ENCODE measurements at places on chromosomes 16 and 17.

- no peak for DNase-seq
These were observed 231.3 kb downstream of the ENGASE start for GRCh38 chr17:79305768-79306423.

GRCh38 chr16:69768666-69769065 is 6.5 kb downstream of the WWP2 start:
- no peak for DNase-seq

DNA sequence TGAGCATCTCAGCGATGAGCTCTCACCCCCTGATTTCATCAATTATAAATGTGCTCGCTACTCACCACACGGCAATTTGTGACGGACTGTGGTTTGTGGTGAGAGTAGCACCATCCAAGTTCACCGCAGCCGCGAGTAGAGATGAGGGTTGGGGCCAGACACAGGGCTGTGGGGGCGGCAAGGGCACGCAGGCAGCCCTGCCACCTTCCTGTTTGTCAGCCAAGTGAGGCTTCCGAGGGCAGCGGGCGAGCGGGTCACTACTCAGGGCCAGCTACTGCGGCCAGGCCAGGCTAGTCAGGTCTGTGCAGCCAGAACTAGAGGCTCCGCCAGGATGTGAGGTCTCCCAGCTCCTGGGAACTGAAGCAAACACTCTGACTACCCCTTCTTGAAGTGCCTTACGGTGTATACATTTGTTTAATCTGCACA is 39.6 kb upstream of the MEOX1 start:
- no peak for DNase-seq

- no peak for DNase-seq
These were observed 243.5 kb downstream of the STX8 start for GRCh38 chr17:9332132-9332494.

- no peak for DNase-seq
These were observed 18.2 kb upstream of the NXPH3 start for GRCh38 chr17:49557312-49558024.

DNA sequence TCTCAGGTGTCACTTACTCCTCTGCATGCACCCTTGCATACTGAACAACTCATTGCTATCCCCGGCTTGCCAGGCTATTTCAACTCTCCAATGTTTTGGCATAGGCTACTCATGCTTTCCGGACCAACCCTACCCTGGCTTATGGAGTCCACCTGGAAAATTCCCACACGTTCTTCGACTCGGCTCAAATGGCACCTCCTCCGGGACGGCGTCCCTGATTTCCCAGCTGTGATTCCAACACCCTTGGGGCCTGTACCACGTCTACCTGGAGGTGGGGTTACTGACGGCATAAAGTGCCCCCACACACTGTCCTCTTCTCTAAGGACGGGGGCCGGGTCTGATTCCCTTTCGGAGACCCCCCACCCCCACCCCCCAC is 498 bp downstream of the SMYD4 start:
- DNase-seq = no peak

DNA sequence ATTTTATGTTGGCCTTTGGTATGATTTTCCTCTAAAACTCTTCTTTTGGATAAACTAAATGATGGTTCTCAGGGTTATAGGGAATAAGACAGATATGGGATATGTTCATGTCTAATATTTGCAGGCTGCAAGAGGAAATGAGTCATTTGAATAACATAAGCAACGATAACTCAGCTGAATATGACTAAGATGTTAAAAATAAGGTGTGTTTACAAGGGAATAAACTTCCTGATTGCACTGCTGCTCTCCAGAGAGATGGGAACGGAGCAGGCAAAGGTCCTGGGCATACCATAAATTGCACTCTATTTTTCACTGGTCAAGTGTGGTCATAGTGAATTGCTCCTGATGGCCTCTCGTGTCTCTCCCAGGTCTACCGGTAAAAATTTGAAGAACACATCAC is 666.2 kb downstream of the TOX3 start:
- DNase-seq = no peak

DNA sequence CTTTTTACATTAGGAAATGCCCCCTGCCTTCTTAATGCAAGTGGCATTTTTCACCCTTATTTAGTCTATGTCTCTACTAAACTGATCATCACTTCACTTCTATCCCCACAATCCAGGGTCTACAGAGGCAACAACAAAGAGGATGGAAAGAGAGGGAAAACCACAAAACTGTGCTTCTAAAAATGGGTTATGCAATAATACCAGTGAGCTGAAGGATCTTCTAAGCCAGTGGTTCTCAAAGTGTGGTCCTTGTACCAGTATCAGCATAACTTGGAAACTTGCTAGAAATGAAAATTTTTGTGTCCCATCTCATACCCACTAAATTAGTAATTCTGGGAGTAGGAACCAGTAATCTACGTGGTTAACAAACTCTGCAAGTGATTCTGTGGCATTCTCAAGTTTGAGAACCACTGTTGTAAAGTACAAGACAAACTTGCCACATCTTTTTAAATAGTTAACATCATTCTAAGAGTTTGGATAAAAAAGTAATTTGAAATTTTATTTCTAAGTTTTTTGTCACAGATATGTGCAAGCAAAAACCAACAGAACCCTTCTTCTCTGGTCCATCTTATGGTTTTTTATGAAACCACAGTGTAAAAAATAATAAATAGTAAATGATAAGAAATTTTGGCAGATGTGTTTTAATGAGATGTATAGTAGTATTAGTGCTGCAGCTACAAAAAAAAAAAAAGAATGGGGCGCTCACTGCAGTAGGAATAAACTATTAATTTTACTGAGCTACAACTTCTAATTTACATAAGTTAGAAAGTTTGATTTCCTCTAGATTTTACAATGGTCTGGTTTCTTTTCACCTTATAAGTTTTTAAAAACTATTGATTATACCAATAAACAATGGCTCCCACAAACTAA is 16.2 kb downstream of the CDC27 start:
- DNase-seq = no peak

- no peak for DNase-seq
These were observed 301.2 kb downstream of the SEC14L1 start for GRCh38 chr17:77441940-77442339.

DNA sequence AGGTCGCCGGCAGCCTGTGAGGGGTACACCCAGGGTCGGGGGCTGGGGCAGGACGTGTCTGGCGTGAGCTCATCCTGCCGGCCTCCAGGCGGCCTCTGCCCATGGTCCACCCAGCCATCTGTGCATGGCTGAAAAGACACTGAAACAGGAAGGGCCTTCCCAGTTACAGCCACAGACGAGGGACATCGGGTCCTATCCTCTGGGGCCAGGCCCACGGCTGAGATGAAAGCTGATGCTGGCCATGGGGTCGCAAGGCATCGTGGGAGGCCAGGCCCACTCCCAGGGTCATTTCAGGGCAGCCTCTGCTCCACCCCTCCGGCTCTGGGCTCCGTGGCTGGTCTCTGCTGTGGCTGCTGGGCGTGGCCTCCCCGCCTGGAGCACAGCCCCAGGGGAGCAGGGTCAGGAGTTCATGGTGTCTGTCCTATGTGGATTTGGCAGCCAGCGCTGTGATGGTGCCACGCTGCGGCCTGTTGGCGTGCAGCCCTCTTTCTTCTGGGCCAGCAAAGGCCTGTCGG is 16.6 kb upstream of the ATP6V0C start:
- no peak for DNase-seq

GRCh38 chr16:5065326-5065725 is 430 bp downstream of the C16orf89 start:
- no peak for DNase-seq

DNA sequence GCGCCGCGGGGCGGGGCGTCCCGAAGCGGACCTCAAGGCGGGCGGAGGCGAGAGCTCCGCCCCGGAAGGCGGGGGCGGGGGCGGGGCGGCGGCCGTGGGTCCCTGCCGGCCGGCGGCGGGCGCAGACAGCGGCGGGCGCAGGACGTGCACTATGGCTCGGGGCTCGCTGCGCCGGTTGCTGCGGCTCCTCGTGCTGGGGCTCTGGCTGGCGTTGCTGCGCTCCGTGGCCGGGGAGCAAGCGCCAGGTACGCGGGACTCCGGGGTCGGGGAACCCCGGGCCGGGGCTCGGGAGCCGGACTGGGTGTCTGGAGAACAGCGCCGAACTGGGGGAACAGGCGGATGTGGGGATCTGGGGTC is at the start of gene TNFRSF12A:
TSS of gene TNFRSF12A (plus strand) at position 122 of the 357 bp plus-strand sequence. CDS start at position 152, 30 bp downstream.
- DNase-seq = no peak

DNA sequence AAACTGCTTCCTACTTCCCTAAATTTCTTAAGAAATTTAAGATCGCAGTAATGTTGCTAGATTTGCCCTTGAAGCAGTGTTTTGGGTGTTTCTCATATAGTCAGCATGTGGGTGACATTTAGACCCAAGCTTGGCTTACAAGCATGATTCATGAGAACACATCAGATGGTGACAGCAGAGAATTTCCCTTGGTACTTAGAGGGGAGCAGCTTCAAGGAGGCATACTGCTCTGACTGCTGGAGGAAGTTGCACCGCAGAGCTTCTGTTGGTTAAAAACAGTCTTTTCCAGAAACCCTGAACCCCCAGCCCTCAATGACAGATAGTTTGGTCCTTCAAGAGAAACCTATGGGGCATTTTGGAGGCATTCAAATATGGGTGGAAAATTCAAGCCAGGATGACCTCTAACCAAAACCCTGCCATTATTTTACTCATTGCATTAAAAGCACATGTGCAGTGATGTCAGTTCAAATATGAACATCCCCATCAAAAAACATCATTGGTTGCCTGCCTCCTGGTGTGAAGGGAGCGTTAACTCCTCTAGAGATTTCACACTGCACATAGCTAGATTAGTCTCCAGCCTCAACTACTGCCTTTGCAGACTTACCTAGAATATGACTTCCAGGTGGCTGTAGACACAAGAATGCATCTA is 201.5 kb upstream of the CACNG5 start:
- DNase-seq = no peak

DNA sequence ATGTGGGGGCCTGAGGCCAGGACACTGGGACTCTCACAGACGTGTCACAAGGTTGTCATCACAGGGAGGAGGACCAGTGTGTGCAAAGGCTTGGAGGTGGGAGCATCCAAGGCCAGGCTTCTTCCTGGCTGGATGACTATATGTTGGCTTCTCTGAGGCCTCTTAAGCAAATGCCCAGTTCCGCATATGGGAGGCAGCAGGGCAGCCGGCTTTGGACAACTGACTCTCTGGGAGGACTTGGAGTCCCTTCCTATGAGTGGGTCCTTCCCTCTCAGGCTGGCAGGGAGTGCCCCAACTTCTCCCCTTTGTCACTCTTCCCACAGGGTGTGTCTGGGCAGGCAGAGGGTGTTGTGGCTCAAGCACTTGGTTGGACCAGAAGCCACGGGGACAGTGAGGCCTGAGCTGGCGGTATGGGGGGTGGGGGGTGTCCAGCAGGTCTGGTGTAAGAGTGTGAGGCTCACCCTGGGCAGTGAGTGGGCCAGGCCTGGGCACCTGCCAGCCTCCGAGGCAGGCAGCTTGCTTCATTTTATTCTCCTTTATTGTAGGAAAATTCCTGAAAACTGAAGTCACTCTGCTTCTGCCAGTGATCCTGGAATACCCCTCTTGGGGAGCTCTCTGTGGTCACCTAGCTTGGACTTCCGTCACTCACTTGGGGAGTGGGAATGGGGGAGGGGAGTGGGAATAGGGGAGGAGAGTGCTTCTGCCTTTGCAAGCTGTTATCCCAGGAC is 14.9 kb downstream of the ADGRG1 start:
- no peak for DNase-seq

DNA sequence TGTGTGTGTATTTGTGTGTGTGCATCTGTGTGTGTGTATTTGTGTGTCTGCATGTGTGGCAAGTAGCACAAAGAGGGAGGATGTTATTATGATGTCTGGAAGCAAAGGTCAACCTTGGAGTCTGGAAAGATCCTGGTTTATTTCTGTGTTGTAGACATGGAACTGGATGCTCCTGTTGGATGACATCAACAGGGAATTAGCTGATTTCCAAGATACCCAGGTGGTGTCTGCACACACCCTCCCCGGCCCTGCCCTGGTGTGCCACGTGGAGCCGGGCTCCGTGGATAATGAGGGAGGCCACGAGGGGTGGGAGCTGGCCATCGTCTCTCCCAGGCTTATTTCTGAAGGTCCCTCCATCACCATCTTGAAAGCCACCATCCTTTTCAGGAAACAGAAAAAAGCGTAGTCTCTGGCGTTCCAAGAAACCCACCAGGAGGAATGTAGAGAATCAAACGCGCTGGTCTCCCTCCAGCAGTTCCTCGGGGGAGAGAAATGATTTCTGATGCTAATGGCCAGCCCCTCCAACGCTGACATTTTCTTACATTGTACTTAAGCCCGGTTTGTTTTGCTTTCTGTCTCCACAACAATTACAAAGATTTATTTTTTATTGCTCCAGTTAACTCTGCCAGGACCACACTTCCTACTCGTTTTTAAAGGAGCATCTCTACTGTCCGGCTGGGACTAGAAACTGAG is 93.3 kb downstream of the FOXL1 start:
- no peak for DNase-seq

GRCh38 chr17:9240659-9241370 is 219.5 kb downstream of the NTN1 start:
- no peak for DNase-seq

DNA sequence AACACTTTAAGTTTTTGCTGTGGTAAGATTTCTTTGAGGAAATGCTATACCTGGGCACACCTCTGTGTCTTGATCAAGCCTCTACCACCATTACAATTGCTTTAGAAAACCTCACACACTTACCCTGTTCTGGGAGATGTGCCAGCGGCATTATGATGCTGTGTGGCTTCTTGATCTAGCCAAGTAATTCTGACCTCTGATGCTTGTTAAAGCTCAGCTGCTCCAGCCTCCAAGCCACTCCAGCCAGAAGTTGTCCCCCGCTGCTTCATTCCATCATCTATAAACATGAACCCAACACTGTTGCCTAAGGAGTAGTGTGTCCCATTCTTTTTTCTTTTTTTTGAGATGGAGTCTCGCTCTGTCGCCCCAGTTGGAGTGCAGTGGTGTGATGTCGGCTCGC is 60.1 kb downstream of the CYLD start:
- DNase-seq = no peak
